ENCODE measurements at places on chromosomes 5 and 9. TPM values are rescaled to one million over a fixed set of nuclear protein-coding genes. Genes with fewer than 3 reads are reported as not detected.

PALM2AKAP2 gene
- total RNA-seq, result 0.09 TPM

RAD23B gene
- 76.9 TPM for total RNA-seq

TMC1 gene
- total RNA-seq, result 2.1 TPM

RABL6 gene
- 73.3 TPM for total RNA-seq

ARHGEF28 gene
- 106 TPM for total RNA-seq

SIT1 gene
- not detected for total RNA-seq

GARIN3 gene
- not detected for total RNA-seq

TMEM215 gene
- total RNA-seq, result not detected

FAM219A gene
- 16.9 TPM for total RNA-seq

RNF183 gene
- not detected for total RNA-seq

IRX2 gene
- not detected for total RNA-seq

CCDC192 gene
- not detected for total RNA-seq

REEP2 gene
- total RNA-seq, result 2.8 TPM

MEF2C gene
- 62.7 TPM for total RNA-seq

PAIP1 gene
- total RNA-seq, result 64.6 TPM

RNF208 gene
- 0.19 TPM for total RNA-seq

LEAP2 gene
- total RNA-seq, result 0.19 TPM

FOXD4 gene
- total RNA-seq, result 0.09 TPM
